HT-29 (cell line): ENCODE measurements at places on chromosomes 16 and 17. TPM values are rescaled to one million over a fixed set of nuclear protein-coding genes. Genes with fewer than 3 reads are reported as not detected.

- DNase-seq = no peak
Observed at GRCh38 chr16:67941469-67942199, 2.3 kb downstream of the LCAT start.

- peak; percentile 19 for DNase-seq
Observed at GRCh38 chr16:19123535-19124178, 9.9 kb downstream of the ITPRIPL2 start.

- DNase-seq = no peak
Observed at GRCh38 chr17:66541461-66542128, 239.2 kb downstream of the PRKCA start.

DNA sequence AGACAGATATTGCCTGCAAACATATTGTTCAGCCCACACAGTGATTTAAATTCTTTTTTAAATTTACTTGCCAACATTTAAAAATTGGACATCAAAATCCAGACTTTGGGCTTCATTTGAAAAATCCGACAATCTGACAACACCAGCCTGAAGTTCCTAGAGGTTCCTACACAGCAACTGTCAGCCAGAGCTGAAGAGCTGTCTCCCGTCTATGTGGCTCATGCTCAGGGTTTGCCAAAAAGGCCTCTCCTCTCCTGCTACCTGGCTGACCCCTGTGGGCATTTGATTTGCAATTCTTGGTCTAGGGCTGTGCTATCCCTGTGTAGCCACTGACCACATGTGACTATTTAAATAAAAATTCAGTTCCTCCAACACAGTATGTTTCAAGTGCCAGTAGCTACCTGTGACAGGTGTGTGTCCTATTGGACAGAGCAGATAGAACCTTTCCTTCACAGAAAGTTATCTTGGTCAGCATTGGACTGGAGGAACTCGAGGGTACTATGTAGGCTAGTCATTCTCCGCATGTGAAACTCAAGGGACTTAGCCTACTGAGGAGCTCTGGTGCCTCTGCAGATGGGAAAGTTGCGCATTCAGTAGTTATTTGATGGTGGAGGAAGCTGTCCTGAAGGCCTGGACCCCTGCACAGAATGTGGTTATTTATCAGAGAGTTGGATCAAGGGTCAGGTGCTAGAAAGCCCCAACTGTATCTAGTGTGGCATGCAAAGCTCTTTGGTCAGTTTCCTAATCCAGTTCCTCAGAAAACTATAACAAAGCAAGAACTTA is 2.7 kb downstream of the LYRM1 start:
- no peak for DNase-seq

GRCh38 chr17:50221266-50221863 is 19.9 kb upstream of the COL1A1 start:
- no peak for DNase-seq

DNA sequence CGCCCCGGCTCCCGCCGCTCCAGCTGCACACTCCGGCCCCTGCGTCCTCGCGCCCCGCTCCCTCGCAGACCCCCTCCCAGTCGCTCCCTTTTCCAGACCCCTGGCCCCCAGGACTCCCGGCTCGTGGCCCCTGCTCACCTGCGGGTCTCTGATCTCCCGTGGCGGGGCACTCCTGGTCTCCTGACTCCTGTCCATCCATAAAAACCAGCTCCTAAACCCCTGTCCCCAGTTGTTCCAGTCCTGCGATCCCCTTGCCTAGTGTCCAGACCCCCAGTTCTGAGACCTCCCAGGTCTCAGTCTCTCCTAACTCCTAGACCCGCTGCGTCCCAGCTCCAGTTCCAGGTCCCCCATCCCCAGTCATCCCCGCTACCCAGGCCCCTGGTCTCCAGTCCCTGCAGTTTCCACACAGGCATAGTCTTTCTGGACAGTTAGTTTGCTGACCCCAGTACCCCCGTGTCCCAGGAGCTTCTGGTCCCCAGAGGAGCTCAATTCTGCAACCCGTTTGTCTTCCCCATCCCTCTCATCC is 379 bp downstream of the SNX29 start:
- no peak for DNase-seq

DNA sequence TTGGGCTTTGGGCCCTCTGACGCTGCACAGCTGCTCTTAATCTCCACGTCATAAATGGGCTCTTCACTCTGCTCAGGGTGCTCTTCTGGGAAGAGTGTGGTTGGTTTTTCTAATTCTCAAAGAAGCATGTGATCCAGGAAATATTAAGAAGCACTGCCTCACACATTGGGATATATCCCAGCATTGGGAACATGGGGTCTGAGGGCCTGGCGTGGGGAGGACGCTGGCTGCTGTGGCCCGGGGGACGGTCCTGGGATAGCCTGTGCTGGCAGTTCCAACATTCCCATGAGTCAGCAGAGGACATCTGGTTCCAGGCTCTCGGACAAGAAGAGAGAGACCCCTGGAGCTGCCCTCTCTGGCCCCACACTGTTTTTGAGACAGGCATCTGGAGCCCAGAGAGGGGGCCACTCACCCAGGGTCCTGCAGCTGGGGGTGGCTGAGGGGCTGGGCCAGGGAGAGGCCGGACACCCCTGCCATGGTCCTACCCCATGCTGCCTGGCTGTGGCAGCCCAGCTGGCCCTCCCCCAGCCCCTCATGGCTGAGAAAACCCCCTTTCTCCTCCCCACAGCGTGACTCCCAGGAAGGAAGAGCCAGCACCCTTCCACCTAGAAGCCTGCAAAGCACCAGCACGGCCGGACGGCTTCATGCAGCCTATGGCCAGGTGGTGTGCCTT is 58.8 kb downstream of the NT5M start:
- DNase-seq = no peak

DNA sequence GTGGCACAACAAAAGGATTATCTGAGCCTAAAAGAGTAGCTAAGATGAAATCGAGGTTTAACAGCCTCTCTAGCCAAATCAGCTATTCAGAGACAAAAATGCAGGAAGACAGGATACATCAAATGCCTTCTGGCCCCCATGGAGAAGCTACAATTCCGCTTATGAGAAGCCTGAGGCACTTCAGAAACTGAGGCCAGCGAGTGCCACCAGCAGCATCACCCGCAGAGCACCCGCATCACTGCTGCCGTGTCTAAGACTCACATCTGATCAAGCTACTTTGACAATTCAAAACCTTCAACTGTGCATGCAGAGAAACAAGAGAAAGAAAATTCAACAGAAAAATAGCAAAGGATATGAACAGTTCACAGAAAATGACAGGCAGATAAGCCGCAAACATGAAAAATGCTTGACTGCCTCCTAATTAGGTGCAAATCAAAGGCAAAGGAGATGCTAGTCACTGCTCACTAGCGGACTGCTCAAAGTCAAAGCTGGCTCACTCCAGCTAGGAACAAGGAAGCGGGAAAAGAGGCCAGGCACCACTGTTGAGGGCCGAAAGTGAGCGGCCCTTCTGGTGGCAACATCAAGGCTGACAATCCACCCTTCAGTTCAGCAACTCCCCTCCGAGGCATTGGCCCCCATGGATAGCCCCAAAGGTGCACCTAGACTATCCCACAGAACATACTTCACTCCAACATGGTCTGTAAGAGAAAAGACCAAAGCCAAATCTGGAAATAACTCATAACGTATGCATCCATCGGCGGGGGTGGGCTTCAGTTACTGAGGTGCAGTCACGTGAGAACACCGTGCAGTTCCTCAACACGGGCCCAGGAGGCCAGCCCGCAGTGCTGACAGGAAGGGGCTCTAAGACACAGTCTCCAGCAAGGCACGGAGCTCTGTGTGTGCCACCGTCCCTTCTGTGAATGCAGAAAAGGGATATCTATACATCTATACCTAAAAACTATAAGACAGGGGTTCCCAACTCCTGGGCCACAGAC is 12.0 kb downstream of the MTHFSD start:
- DNase-seq = no peak

- no peak for DNase-seq
Observed at GRCh38 chr17:56009795-56010651, 143.3 kb upstream of the ANKFN1 start.

Gene ABCA6
- total RNA-seq = not detected in 2 replicates

Gene ZG16
- total RNA-seq = 0.23 TPM in 1 of 2 replicates, not detected in the other

Gene ZNF785
- total RNA-seq = 7.7 and 12.2 TPM in 2 replicates

Gene PARD6A
- total RNA-seq = 24.9 and 38.1 TPM in 2 replicates

Gene CCDC154
- total RNA-seq = not detected in 2 replicates

Gene SPNS3
- total RNA-seq = 4.0 and 4.7 TPM in 2 replicates
